Fibroblast of skin of scalp (primary cell): ENCODE measurements at places on chromosomes 2 and 18.

GRCh38 chr2:179355881-179356280 lies 91.2 kb upstream of the SESTD1 start:
- DNase-seq = no peak

GRCh38 chr2:71901466-71901865 lies 246.2 kb downstream of the CYP26B1 start:
- peak; percentile 68 for DNase-seq

DNA sequence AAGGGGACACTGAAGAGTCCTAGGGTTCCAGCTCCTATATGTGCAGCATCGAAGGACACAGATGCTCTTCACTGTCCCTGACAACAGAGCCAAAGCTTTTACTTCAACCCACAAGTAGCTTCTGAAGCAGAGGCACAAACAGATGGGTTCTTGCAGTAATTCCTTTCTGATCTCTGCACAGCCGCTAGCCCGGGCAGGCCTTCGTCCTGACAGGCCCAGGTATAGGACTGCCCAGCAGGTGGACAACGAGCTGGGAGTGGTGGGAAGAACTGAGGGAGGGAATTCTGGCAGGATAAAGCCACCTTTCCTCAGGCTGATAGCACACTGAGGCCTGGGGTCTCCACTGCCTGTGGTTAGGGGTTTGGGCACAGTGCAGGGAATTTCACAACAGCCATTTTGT lies 94.8 kb downstream of the RHOB start:
- DNase-seq = no peak

GRCh38 chr2:203758841-203759689 lies 52.6 kb downstream of the CD28 start:
- DNase-seq = peak; percentile 61

GRCh38 chr2:178895872-178896271 lies 88.6 kb upstream of the TTN start:
- no peak for DNase-seq

GRCh38 chr2:171147081-171147480 lies 13.6 kb downstream of the TLK1 start:
- DNase-seq = no peak

GRCh38 chr2:186683341-186683740 lies 10.5 kb upstream of the FAM171B start:
- DNase-seq = no peak

DNA sequence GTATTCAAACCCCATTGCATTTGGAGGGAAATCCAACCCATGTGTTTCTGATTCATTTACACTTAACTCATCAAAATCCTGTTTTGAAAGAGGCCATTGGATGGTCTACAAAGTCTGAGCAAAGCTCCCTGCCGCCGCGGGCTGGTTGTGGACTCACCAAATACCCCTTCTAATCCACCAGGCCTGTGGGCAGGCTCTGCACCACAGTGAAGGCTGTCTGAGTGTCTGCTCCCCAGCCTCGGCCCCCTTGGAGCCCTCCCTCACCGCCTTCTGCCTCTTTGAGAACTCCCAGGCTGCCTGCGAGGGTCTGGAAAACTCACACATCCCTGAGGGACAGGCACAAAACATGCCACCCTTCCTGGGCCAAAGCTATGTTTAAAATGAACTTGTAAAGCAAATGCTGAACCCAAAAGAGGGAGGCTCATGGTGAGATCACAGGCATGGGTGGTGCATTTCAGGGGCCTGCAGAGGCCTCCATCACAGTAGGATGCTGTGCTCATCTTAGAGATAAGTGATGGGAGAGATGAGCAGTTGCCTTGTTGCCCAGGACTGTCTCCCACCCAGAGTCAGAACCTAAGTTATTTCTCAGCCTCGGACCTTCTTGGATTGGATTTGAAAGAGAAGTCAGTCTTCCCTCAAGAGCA lies 225.0 kb downstream of the CYP26B1 start:
- DNase-seq = peak; percentile 79

- peak; percentile 29 for DNase-seq
These were observed 32.0 kb downstream of the YPEL5 start for GRCh38 chr2:30178618-30179434.

DNA sequence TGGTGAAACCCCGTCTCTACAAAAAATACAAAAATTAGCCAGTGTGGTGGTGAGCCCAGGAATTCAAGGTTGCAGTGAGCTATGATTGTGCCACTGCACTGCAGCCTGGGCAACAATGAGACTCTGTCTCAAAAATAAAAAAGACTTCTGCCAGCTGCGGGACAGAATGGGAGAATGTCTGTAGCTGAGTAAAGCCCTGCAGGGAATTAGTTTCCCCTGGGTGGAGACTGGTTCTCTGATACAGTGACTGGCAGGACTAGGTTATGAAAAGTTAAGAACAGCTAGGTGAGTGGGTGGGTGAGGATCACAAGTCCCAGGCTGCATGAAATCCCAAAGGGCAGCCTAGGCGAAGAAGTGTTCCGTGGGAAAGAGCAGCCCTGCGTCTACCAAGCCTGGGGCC lies 13.8 kb upstream of the CATIP start:
- DNase-seq = no peak

- no peak for DNase-seq
These were observed 405.2 kb downstream of the NCKAP5 start for GRCh38 chr2:133163111-133163510.

DNA sequence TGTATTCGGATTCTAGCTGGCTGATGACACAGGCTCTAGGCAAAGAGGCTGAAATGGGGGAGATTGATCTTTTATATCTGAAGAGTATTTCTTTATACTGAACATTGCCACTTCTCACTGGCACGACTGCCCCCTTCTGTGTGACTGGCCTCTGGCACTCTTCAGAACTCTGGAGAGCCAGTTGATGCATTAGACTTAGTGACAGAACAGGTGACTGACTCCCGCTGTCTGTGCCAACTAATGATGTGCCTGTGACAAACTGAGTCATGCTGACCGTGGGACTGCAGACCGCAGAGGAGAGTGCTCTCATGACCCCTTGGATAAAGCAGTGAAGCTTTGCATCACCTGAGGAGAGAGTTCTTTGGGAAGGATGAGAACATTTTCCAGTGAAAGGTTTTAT lies 14.4 kb downstream of the MGAT5 start:
- no peak for DNase-seq

DNA sequence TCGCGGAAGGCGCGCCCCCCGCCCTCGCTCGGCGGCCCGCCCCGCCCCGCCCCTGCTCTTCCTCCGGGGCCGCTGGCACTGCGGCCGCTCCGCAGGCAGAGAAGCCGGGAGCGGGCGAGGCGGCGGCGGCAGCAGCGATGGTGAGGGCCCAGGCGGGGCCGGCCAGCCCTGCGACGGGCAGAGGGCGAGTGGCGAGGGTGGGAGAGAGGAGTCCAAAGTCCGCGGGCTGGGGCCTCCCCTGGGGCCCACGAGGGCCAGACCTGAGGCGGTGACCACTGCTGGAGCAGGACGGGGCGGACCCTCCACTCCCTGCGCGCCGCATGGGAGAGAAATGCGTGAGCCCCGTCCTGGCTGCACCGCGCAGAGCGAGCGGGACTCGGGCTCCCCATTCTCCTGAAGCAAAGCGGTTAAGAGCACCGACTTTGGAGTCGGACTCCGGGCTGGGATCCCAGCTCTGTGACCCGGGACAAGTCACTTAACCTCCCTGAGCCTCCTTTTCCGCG lies at the start of gene VAMP5:
Gene VAMP5 (plus strand): TSS at position 78 of the 503 bp plus-strand sequence. CDS start 60 bp downstream, at position 138.
- no peak for DNase-seq

- no peak for DNase-seq
These were observed 873.0 kb downstream of the CPS1 start for GRCh38 chr2:211429256-211429920.

GRCh38 chr2:153512331-153512730 lies 33.8 kb upstream of the RPRM start:
- DNase-seq = no peak

DNA sequence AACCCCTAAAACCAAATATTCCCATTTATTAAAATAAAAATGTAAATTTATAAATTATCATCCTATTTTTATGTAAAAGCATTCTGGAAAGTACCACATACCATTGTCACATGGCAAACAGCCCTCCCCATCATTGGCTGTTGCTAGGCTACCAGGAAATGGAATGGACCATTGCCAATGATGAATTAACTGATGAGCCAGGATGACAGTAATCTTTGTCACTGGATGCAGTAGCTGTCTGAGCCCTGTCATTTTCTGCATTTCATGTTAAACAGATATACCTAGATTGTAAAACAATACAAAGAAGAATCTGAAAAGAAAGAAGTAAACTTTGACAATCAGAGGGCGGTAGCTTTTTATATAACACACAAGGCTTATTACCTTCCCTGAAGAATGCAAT lies 641.4 kb downstream of the BCL11A start:
- peak; percentile 8 for DNase-seq

- DNase-seq = peak; percentile 74
These were observed 10.0 kb downstream of the FAP start for GRCh38 chr2:162233197-162233596.

DNA sequence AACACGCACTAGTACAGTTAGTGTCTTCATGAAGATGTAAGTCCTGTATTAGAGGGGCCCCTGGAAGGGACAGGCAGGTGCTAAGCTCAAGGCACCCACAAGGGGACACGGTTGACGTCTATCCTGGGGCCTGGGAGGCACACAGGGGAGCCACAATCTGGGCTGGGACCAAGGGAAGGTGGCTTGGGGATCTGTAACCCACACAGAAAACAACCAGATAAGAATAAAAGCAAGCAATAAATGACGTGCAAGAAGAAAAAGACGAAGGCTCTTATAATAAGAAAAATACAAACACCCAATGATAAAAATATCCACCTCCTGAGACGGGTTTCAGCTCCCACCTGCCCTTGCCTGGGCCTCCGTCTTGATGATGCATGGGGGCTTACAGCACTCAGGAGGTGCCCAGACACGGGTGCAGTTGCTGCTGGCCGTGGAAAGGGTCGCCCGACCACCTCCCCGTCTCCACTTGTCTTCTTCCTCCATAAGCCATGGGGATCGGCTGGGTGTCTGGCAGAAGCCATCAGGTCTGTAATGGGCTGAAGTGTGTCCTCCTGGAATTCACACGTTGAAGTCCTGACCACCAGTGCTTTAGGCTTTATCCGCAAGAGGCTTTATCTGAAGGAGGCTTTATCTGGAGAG lies 73.9 kb downstream of the TWIST2 start:
- DNase-seq = no peak

DNA sequence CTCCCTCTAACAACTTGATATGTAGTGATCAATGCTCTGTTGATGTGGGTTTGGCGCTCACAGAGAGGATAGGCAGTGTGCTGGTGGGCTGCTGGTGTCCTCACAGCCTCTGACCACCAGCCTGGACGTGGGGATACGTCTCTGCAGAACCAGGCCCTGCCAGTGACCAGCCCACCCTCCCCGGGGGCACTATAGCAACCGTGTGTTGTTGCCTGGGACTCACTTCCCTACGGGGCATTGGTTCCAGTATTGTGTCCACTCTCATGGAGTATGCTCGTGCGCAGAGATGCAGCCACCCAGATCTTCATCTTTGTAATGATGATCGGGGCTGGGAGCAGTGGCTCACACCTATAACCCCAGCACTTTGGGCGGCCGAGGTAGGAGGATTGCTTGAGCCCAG lies 180.1 kb downstream of the LDLRAD4 start:
- DNase-seq = no peak

DNA sequence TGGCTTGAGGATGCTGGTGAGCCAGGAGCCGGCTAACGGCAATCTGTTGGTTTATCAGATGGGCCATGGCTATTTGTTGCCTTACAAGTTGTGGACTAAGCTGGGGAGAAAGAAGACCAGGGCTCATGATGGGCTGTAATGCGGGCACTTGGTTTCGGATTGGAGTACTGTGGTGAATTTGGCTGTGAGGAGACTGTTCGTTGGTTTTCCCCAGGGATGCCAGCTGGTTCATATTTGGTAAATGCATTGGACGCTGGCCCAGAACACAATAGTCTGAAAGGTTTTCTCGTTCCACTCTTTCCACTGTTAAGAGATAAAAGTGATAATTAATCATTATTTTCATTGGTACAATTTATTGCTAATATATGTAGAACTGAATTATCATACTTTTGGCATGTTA lies 108.9 kb downstream of the SATB2 start:
- DNase-seq = no peak

- peak; percentile 92 for DNase-seq
These were observed 123.2 kb downstream of the RBM43 start for GRCh38 chr2:151138507-151138906.

DNA sequence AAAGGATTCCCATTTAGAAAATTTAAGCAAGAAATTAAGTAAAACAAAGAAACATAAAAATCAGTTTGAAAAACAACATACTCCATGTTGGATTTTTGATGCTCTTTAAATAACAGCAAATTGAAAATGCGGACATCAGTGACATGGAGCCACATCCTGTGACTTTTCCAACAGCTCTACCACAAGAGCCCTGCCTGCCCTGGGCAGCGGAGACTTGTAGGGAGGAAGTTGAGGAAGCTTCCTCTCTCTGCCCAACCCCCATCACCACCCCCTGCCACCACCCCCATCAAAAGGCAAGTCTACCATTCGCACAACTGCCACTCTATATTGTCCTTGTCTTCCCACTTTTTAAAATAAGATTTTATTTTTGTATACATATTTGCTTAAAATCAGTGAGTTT lies 32.8 kb upstream of the DAPL1 start:
- no peak for DNase-seq

DNA sequence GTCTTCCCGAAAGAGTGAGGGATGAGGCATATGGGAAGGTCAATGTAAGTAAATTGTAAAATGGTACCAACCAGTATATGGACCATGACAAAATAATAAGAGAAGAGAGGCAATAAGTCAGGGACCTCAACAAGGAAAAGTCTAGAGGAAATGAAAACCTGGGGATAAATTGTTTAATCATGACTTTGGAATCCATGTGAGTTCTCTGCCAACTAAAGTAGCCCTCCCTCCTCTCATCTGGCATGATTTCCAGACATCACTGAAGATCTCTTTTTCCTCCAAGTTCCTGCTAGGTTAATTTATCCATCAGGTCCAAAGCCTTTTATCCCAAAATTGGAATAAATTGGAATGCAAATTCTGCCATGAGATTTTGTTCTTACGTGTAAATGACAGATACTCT lies 417.9 kb downstream of the NRXN1 start:
- DNase-seq = peak; percentile 39

DNA sequence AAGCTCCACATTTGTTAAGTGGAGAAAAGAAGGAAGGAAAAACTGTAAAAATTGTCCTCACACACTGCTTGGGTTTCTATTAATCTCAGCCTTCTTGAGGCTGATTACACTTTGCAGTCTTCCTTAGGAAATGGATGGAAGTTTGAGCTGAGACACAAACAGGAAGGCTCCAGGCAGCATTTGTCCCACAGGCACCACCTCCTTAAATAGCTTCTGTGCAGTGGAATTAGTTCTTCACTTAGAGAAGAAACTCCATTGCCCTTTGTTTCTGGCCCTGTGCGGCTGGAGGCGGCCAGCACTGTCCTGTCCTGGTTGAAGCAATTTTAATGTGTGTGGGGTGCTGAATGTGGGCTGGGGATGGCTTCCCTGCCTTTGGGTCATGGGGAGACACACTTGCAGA lies 44.3 kb downstream of the ARHGAP28 start:
- DNase-seq = peak; percentile 25

- DNase-seq = peak; percentile 2
These were observed 317.0 kb upstream of the MMADHC start for GRCh38 chr2:149904352-149905175.

DNA sequence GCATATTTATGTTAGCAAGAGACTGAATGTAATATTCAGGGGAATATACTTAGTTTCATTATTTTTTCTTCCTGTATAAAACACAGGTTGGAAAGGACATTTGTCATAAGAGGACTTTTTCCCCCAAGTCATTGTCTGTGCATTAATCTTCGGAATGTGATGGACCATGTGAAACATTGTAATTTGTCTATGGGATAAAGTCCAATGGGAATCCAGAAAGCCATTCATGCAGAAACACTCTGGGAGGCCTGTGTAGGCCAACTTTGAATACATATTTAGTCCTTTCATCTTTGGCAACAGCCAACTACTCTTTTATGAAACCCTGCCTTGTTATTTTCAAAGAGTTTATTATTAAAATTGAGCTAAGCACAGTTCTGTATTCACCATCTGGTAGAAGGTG lies 386.4 kb downstream of the PIK3C3 start:
- no peak for DNase-seq
